ENCODE measurements at places on chromosomes 7 and 10. TPM values are rescaled to one million over a fixed set of nuclear protein-coding genes. Genes with fewer than 3 reads are reported as not detected.

SPDYE8 gene
- total RNA-seq = not detected

MYOF gene
- 21.0 TPM for total RNA-seq

CLIP2 gene
- 6.9 TPM for total RNA-seq

ADAMTS14 gene
- total RNA-seq = 0.10 TPM

ACHE gene
- 0.40 TPM for total RNA-seq

COBL gene
- total RNA-seq = 91.2 TPM

CARD11 gene
- 0.37 TPM for total RNA-seq

EMX2 gene
- 0.42 TPM for total RNA-seq

OR2A12 gene
- total RNA-seq = not detected

SLC26A5 gene
- not detected for total RNA-seq

ZNF487 gene
- 1.9 TPM for total RNA-seq

PTN gene
- total RNA-seq = 14.3 TPM

PON1 gene
- total RNA-seq = not detected

PLEKHS1 gene
- not detected for total RNA-seq

GPR141 gene
- 0.64 TPM for total RNA-seq

CDNF gene
- 2.0 TPM for total RNA-seq

AKR1C8 gene
- 0.25 TPM for total RNA-seq

OPN1SW gene
- not detected for total RNA-seq

ARMC3 gene
- not detected for total RNA-seq

AKR1B1 gene
- 230 TPM for total RNA-seq

ZNF488 gene
- not detected for total RNA-seq

ICA1 gene
- total RNA-seq = 51.0 TPM

SPDYE9 gene
- total RNA-seq = not detected

ERVW-1 gene
- total RNA-seq = not detected
